Thoracic aorta (tissue), 2 donors: ENCODE measurements at places on chromosomes 13 and 19. TPM values are rescaled to one million over a fixed set of nuclear protein-coding genes. Genes with fewer than 3 reads are reported as not detected.

DNA sequence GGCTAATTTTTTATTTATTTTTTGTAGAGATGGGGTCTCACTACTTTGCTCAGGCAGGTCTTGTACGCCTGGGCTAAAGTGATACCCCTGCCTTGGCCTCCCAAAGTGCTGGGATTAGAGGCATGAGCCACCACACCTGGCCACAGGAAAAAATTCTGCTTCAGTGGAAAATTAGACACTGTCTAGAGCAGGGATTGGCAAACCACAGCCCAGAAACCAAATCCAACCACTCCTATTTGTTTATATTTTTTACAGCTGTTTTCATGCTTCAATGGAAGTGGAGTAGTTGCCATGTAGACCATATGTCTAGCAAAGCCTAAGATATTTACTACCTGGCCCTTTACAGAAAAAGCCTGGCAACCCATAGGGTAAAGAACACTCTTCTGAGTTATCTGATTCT is 123.7 kb upstream of the MRI1 start:
- no peaks in the 10 kb centered on the region for H3K36me3 ChIP-seq
- H3K27me3 ChIP-seq = no peaks in the 10 kb centered on the region
- DNase-seq = no peak
- H3K27ac ChIP-seq = no peak overlapping the region

DNA sequence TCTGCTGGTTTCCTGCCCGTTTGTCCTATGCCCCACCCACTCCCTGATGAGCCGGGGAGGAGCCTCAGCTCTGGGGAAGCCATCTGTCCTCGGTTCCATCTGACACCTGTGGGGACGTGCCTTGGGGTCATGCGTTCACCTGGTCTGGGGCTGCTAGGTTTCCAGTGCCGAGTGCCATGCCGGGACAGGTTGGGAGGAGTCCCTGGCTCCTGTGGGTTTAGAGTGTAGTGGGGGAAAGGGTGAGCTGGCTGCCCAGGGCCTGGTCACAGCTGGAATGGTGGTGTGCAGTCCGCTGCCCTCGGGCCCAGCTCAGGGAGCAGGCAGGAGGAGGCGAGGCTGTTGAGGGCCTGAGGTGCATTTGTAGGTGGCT is 2.5 kb downstream of the KDM4B start:
- H3K36me3 ChIP-seq = no peaks in the 10 kb centered on the region
- peaks cover 26% of the 10 kb centered on the region for H3K4me1 ChIP-seq
- no peaks in the 10 kb centered on the region for H3K27me3 ChIP-seq
- H3K4me3 ChIP-seq = peak overlapping the region; percentile 76
- H3K27ac ChIP-seq = no peak overlapping the region

- H3K36me3 ChIP-seq = peaks cover 89% of the 10 kb centered on the region
- no peaks in the 10 kb centered on the region for H3K4me1 ChIP-seq
- no peak overlapping the region for H3K27ac ChIP-seq
- no peak overlapping the region for H3K4me3 ChIP-seq
Observed at GRCh38 chr13:110471833-110472162, 89.7 kb downstream of the RAB20 start.

GRCh38 chr13:40591091-40591490 is 75.3 kb downstream of the FOXO1 start:
- H3K27ac ChIP-seq = no peak overlapping the region
- DNase-seq = no peak
- no peak overlapping the region for H3K4me3 ChIP-seq

DNA sequence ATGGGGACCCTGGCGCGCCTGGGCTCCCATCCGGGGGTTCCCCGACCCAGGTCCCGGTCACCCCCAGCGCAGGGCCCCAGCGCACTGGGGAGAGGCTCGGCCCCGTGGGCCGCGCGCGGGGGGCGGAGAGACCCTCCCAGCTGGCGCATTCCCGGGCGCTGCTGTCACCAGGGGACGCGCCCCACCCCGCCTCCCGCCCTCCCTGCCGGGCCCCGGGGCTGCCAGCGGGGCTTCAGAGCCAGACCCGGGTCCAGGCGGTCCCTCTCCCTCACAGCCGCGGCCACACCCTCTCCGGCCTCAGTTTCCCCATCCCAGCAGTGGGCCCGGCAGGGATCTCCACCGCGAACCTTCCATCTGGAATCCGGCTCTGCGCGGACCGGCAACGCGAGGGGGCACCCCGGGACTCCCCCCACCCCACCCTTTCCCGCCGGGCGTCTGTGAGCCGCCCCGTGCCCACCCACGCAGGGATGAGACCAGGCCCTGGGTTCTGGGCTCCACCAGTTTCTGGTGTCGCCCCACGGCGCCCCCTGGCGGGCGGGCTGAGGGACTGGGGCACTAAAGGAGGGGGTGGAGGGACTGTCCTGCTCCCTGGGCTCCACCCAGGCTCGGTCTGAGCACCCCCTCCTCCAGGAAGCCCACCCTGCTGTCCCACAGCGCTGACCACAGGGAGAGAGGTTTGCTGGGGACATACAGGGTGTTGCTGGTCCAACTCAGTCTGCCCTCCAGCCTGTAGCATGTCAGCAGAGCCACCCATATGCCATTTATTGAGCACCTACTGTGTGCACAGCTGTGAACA is 878 bp upstream of the ADAMTSL5 start:
- H3K4me3 ChIP-seq = peak overlapping the region; percentile 78
- H3K27ac ChIP-seq = peak overlapping the region; percentile 75
- H3K4me1 ChIP-seq = peaks cover 19% of the 10 kb centered on the region
- H3K27me3 ChIP-seq = no peaks in the 10 kb centered on the region

DNA sequence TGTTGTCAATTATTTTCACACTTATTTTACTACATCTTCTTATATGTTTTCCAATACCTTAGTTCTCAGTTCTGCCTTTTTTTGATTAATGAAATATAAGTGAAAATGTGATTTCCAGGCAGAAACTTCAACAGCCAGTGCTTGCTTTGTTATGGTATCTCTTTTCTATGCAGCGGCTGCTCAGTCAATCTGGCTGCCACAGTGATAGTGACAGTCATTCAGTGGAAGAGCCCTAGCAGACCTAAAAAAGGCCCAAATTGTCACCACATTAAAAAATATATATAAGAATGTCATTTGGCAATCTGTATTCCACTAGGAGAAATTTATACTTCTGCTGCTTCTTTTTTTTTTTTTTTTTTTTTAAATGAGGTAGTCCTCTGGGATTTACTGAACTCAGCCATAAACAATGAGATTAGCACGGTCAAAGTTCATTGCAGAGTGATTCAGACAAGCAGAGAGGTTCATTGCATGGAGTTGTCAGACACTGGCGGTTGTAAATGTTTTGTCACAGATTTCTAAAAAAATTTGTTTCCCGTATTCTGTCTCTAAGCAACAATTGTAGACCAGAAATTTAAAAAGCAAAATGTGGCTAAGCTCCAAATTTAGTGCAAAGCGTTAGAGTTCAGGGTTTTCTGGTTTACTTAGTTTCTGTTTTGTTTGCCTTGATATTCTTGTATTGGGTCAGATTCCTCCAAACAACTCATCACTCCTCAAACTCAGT is 94.7 kb upstream of the PRR20A start:
- no peak for DNase-seq
- H3K4me1 ChIP-seq = no peaks in the 10 kb centered on the region
- no peaks in the 10 kb centered on the region for H3K27me3 ChIP-seq
- no peak overlapping the region for H3K4me3 ChIP-seq

DNA sequence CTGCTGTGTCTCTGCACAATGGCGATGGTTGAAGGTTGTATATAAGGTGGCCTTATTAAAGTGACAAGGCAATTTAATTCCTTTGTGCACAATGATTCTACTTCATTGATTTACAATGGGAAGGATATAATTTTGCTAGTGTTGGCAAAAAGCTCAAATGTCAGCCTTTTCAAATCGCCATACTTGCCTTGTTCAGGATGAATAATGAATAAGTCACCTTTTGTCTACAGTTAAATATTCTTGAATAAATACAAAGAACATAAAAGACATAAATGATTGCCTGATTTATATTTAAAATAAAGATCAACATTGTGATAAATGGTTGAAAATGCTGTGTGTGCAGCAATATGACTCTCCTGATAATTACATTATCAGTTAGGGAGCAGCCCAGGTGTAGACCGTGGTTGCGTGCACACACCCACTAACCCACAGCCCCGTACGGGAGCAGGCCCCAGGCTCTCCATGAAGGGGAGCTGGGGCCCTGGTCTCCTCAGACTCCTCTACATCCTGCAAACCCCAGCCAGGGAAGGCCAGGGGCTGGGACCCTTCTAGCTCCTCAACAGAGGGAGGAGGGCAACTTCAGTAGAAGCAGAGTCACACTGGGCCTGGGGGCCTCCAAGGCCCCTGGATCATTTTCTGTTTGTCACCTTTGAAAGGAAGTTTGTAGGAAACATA is 64.9 kb downstream of the TEX29 start:
- no peaks in the 10 kb centered on the region for H3K27me3 ChIP-seq
- no peak overlapping the region for H3K4me3 ChIP-seq
- H3K36me3 ChIP-seq = no peaks in the 10 kb centered on the region
- H3K4me1 ChIP-seq = no peaks in the 10 kb centered on the region
- H3K27ac ChIP-seq = no peak overlapping the region

DNA sequence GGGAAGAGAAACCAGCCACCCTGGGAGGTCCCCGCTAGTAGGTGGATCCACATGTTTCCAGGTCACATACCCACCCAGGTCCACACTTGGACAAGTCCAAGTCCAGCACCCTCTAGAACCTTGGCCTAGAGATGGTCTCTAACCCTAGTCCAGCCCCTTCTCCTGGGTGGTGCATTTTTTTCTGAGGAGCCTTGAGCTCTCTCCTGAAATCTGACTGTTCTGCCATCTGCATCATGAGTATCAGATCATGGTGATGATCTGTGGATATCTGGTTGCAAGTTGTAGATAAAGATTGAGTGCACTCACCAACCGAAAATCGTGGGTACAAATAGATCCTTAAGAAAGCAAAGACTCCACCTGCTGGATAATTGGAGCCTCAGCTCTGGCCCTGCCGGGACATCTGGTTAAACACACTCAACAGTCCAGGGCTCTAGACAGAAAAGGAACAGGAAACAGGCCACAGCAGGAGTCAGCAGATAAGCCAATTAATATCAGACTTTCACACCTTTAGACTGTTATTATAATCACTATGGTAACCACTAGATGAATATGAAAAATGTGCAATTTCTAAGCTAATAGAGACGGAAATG is 41.1 kb downstream of the GPR12 start:
- H3K4me3 ChIP-seq = no peak overlapping the region
- no peaks in the 10 kb centered on the region for H3K27me3 ChIP-seq

- no peaks in the 10 kb centered on the region for H3K36me3 ChIP-seq
- H3K4me1 ChIP-seq = peaks cover 12% of the 10 kb centered on the region
- no peak overlapping the region for H3K4me3 ChIP-seq
Observed at GRCh38 chr13:44230736-44231135, 142.9 kb upstream of the SERP2 start.

C19orf38 gene
- total RNA-seq = 2.4 TPM
